Aorta (tissue), 5 donors: ENCODE measurements at places on chromosomes 11 and 22. TPM values are rescaled to one million over a fixed set of nuclear protein-coding genes. Genes with fewer than 3 reads are reported as not detected.

The RASD2 gene
- 29.8 TPM for total RNA-seq

The SLC25A18 gene
- 0.52 TPM for total RNA-seq

DNA sequence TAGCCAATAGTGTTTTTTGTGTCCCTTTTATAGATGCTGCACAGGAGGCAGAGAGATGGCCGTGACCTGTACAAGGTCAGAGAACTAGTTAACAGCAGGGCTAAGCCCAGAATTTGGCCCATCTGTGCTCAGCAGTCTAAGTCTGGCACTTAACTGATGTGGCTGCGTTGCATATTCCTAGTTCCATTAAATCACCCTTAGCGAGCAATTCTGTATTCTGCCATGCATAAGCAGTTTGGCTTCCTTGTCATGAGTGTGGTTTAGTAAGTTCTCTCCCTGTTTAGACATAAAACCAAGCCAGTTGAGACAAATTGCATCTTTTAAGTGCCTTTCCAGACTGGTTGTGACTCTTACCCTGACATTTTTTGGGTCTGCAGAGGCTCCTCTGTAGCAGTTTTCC lies 230.6 kb upstream of the TENM4 start:
- DNase-seq: no peak

DNA sequence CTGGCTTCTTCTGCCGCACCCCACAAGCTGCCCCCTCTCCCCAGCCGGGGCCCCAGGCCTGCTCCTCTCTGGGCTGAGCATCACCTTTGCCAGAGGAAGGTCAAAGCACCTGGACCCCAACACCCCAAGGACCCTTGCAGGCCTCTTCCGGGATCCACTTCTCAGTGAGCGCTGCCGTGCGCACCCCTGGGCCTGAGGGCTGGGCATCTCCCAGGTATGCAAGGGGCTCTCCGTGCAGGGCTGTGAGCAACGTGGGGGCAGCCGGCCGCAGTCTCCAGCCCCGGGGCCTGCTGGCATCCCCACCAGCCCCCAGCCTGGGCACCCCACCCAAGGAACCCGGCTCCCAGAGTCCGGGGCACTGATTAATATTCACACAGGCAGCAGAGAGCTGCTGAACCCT lies 64.0 kb downstream of the BRD1 start:
- no peak for DNase-seq

DNA sequence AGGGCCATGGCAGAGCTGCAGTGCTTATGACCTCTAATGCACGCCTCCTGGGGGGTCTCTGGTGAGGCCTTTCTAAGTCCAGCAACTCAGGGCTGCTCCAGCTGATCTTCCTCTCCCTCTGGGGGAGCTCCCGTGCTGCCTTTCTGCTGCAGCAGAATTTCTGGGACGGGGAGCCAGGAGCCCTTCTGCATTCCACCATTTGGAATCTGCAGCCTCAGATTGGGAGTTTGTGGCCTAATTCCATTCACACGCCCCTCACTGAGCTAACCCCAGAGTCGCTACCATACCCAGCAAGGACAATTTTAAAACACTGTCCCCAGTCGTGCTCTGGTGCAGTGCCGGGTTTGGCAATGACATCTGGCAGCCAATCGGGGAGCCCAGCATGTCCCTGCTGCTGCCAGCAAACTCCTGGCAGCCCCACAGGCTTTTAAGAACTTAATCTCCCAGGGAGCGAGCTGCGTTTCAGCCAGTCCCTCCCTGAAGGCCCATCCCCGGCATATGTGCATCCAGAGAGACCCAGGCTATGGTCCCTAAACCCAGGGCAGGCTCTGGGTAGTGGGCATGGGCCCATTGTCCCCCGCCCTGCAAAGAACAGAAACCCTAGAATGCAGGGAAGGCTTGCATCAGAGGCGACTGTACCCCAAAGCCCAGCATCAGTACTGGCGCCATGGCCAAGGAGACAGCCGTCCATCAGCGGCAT lies 4.7 kb downstream of the SHANK2 start:
- DNase-seq: no peak
